Pancreas (tissue), 10 donors: ENCODE measurements at places on chromosomes 3 and 15.

DNA sequence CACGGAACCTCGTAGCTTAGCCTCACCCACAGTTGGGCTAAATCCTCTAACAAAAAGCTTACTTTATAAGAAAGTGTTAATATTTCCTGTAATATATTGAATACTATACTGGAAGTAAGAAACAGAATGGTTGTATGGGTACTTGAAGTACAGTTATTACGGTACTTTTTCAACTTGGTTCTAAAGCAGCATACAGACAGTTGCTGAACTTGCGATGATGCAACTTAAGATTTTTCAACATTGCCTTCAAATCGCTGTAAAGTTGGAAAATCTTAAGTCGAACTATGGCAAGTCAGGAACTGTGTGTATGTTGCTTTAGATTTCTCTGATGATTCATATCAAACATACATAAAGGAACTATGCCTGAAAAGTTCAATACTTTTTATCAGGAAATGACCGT, 204.4 kb upstream of the C2CD4B start:
- no peak for DNase-seq
- H3K36me3 ChIP-seq = no peaks in the 10 kb centered on the region
- H3K4me3 ChIP-seq = no peak overlapping the region
- no peaks in the 10 kb centered on the region for H3K4me1 ChIP-seq

GRCh38 chr3:101010296-101010695, 17.1 kb upstream of the ABI3BP start:
- H3K27ac ChIP-seq = no peak overlapping the region
- H3K4me3 ChIP-seq = no peak overlapping the region
- DNase-seq = no peak
- H3K4me1 ChIP-seq = no peaks in the 10 kb centered on the region
- no peaks in the 10 kb centered on the region for H3K27me3 ChIP-seq

- H3K36me3 ChIP-seq = no peaks in the 10 kb centered on the region
- H3K27me3 ChIP-seq = no peaks in the 10 kb centered on the region
- no peak for DNase-seq
- peaks cover 15% of the 10 kb centered on the region for H3K4me1 ChIP-seq
- no peak overlapping the region for H3K4me3 ChIP-seq
These were observed 93.5 kb downstream of the PEAK1 start for GRCh38 chr15:77326366-77326765.

DNA sequence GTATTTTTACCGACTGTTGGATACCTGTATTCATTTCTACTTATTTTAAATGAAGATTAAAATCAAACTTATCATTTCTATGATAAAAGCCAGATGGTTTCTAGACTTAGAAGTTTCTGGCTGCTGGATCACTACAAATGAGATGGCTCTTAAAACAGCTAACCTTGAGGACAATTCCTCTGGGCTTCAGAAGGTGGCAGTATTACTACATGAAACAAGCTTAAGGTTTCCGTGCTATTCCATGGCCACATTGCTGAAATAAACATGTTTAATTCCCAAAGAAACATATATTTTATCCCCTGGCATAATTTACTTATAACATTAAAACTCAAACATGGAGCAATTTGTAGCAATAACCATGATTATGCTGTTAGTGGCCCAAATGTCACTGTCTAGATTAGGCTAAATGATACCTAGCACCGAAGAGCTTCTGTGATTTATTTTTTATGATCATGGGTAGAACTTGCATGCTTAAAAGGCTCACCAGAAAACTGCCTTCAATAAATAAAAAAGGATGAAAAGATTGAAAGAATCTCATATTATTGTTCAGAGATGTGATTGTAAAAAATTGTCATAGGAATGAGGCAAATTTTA, 204.0 kb upstream of the NANOGP8 start:
- H3K27ac ChIP-seq = no peak overlapping the region
- no peak for DNase-seq
- H3K27me3 ChIP-seq = no peaks in the 10 kb centered on the region
- H3K4me1 ChIP-seq = no peaks in the 10 kb centered on the region

DNA sequence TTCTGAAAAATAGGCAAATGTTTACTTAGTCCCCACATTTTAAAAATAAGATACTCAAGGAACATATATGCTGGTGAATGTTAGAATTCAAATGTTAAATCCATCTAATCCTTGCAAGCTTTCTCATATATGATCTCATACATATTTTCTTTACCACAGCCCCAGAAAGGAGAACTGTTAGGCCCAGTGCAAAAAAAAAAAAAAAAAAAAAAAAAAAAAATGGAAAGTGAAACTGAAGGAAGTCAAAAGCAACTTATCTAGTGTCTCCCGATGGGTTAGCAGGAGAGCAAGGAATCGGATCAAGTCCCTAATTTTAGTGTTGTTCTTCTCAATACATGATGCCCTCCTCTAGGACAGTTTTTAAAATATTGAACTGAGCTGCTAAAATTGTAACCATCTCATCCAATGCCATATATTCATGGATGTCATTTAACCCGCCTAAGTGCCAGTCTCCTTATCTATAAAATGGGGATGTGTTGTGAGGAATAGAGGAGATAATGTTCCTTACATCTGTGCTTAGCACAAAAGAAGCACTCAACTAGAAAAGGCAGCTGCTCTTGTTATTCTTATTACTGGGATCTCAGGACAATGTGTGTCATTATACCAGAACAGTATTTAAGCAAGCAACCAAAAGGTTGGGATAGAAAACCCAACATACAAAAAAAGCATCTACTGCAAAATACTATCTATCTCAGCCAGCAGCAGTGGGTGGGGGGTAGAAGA, 279.7 kb downstream of the MAGI1 start:
- no peak overlapping the region for H3K27ac ChIP-seq
- H3K4me1 ChIP-seq = no peaks in the 10 kb centered on the region
- H3K4me3 ChIP-seq = no peak overlapping the region
- no peak for DNase-seq

DNA sequence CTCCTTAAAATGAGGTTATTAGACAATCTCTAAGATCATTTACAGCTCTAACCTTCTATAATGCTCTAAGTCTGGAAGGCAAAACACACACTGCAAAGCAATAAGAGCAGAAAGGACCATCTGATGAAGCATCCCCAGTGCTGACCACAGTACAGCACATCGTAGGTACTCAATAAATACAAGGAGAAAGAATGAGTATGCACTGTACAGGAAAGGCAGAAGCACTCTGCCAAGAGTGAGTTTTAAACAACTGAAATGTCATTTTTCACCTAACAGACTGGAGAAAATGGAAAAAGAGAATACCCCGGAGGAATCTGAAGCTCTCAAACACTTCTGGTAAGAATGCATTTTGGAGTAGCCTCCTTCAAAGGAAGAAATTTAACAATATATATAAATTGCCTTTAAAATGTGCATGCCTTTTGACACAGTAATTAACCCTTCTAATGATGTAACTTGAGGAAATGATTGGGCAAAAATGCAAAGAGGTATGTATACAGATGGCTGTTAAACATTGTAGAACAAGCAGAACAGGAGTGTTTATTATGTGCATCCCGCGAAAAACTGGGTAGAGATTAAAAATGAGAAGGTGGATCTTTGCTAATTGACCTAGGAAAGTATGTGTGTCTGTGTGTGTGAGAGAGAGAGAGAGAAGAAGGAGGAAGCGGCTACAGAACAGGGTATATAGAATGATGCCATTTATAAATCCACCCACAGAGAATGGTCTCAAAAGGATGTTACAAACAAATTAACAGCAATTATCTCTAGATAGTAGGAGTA, 8.0 kb upstream of the OXTR start:
- H3K4me1 ChIP-seq = no peaks in the 10 kb centered on the region
- no peaks in the 10 kb centered on the region for H3K27me3 ChIP-seq
- H3K36me3 ChIP-seq = no peaks in the 10 kb centered on the region
- H3K27ac ChIP-seq = no peak overlapping the region
- H3K4me3 ChIP-seq = no peak overlapping the region
- no peak for DNase-seq

DNA sequence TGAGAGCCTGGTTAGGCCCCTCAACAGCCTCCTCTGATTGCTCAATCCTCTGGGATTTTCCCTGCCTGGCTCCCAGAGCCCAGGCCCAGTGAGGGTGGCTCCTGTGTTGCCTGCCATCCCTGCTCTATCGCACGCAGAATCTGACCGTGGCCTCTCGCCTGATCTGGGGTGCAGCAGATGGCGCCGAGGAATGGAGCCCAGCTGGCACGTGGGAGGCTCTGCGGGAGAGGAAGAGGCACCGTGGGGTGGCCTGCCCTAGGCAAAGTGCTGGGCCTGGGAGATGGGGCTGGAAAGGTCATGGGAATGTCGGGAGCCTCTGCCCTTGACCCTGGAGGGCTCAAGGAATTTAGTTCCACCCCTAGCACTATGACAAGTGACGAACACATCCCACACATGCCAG, 10.3 kb downstream of the SV2B start:
- H3K27ac ChIP-seq = no peak overlapping the region
- no peaks in the 10 kb centered on the region for H3K36me3 ChIP-seq
- no peaks in the 10 kb centered on the region for H3K27me3 ChIP-seq
- no peaks in the 10 kb centered on the region for H3K4me1 ChIP-seq
- H3K4me3 ChIP-seq = no peak overlapping the region

- no peak overlapping the region for H3K27ac ChIP-seq
- no peak for DNase-seq
- no peaks in the 10 kb centered on the region for H3K4me1 ChIP-seq
These were observed 43.5 kb upstream of the ABI3BP start for GRCh38 chr3:101036676-101037075.

- H3K36me3 ChIP-seq = no peaks in the 10 kb centered on the region
- peak; percentile 63 for DNase-seq
- peak overlapping the region; percentile 93 for H3K27ac ChIP-seq
- peak overlapping the region; percentile 32 for H3K4me3 ChIP-seq
These were observed 897 bp upstream of the TLE3 start for GRCh38 chr15:70098461-70099166.

- no peaks in the 10 kb centered on the region for H3K36me3 ChIP-seq
- DNase-seq = no peak
These were observed 453.7 kb downstream of the NAALADL2 start for GRCh38 chr3:175312791-175313190.

GRCh38 chr3:99730870-99731269, 86.8 kb upstream of the CMSS1 start:
- H3K36me3 ChIP-seq = no peaks in the 10 kb centered on the region
- no peak overlapping the region for H3K4me3 ChIP-seq
- no peaks in the 10 kb centered on the region for H3K4me1 ChIP-seq
- no peak for DNase-seq
- no peaks in the 10 kb centered on the region for H3K27me3 ChIP-seq
- no peak overlapping the region for H3K27ac ChIP-seq

DNA sequence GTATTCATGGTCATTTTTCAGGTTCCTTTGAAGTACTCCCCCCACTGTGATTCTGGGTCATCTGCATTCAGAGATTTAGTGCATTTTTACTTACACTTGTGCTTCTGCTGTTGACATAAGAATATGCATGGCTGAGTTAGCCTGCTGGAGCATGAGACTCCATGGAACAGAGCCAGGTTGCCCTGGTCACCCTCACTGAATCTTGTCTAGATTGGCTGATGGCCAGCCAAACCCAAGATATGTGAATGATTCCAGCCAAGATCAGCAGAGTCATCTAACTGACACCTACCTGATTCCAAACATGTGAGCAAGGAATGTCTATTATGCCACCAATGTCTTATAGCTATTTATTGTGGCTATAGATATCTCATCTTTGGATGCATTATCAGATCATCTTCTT, 25.1 kb downstream of the DTWD1 start:
- no peaks in the 10 kb centered on the region for H3K27me3 ChIP-seq
- no peak overlapping the region for H3K4me3 ChIP-seq
- no peaks in the 10 kb centered on the region for H3K36me3 ChIP-seq
- no peak overlapping the region for H3K27ac ChIP-seq

DNA sequence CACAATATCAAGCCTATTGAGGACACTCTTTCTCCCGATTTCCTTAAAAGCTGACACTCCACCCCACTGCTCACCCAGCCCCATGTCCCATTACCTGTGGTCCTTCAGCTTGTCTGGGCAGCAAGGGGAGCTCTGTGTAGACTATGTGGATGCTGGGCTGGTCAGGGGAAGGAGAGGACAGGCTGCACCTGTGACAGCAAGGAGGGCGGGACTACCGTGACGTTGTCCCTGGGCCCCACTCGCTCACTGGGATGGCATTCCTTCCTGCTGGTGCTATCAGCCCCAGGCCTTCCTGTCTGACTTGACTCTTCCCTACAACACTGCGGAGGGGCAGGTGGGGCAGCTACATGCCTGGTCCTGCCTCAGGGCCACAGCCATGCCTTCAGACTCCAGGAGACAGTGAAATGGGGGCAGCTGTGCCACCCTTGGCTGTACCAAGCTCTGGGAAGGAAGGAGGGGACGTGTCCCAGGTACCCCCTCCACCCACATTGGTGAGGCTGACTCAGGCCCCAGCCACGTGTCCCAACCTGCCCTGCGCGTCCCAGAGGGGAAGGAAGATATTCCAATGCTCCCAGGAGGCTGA, at the start of gene TMEM40:
Gene TMEM40, minus strand, starts transcription at position 163 of the 583 bp plus-strand sequence. CDS start 9,427 bp downstream, outside the sequence.
- no peaks in the 10 kb centered on the region for H3K4me1 ChIP-seq
- H3K27me3 ChIP-seq = no peaks in the 10 kb centered on the region
- no peak for DNase-seq
- H3K36me3 ChIP-seq = no peaks in the 10 kb centered on the region
- H3K27ac ChIP-seq = no peak within 1 kb of the TSS

DNA sequence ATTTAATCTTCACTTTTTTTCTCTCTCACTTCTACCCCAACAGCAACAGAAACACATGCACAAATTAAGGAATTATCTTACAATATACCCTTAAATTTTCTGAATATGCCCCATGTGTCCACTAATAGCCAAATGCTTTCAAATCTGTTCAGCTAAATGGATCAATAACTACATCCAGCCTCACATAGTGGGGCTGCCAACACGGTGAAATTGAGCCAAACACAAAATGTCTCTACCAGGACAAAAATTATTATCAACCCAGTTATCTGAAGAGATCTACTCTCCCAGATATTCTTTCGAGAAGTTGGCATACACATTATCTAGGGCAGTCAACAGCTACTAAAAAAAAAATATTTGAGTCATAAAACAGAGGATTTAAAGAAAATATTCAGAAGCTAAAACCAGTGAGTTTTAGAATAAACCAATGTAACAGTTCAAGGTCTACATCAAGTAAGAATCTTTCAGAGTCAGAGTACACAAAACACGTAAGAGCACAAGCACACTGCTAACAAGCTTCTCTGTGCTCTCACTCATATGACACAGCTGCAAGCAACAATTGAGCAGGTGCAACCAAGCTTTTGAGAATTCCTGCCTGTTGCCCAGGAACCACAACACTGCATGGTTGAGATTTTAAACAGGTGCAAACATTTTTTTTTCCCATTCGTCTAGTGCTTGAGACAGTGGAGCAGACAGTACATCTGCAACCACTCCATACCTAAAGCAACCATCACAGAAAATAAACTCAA, 247.7 kb downstream of the ZBTB20 start:
- H3K4me1 ChIP-seq = peaks cover 36% of the 10 kb centered on the region
- peak; percentile 84 for DNase-seq
- H3K27me3 ChIP-seq = no peaks in the 10 kb centered on the region
- no peaks in the 10 kb centered on the region for H3K36me3 ChIP-seq
- peak overlapping the region; percentile 53 for H3K27ac ChIP-seq

GRCh38 chr15:62549345-62549970, 384.4 kb upstream of the C2CD4B start:
- H3K4me1 ChIP-seq = peaks cover 2% of the 10 kb centered on the region
- H3K4me3 ChIP-seq = no peak overlapping the region
- no peaks in the 10 kb centered on the region for H3K27me3 ChIP-seq
- no peaks in the 10 kb centered on the region for H3K36me3 ChIP-seq
- no peak overlapping the region for H3K27ac ChIP-seq

- no peaks in the 10 kb centered on the region for H3K4me1 ChIP-seq
- no peaks in the 10 kb centered on the region for H3K27me3 ChIP-seq
These were observed 162.9 kb downstream of the NSMCE3 start for GRCh38 chr15:29106551-29107290.

- no peak overlapping the region for H3K27ac ChIP-seq
- no peak for DNase-seq
- no peaks in the 10 kb centered on the region for H3K27me3 ChIP-seq
These were observed 12.1 kb downstream of the SLC4A7 start for GRCh38 chr3:27471923-27472550.
